ENCODE measurements at places on chromosomes 12 and 14. TPM values are rescaled to one million over a fixed set of nuclear protein-coding genes. Genes with fewer than 3 reads are reported as not detected.

Gene KRT2
- not detected for total RNA-seq

DNA sequence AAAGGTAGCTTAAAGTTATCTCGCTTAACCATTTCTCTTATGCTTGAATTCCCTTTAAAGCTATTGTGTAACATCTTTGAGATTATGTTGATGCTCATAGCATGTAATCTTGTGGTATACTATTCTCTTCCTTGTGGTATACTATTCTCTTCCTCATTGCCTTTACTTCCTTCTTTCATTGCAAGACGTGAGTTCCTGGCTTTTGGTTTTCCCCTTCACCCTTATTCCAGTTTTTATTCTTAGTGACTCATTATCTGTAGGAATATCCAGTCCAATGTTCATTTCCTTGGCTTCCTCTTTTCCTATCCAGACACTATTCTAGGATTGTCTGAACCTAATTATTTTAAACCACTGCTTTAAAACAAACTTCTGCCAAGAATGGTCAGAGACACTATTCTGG lies 564.0 kb downstream of the CCER1 start:
- H3K4me1 ChIP-seq: no peaks in the 10 kb centered on the region
- no peak overlapping the region for H3K27ac ChIP-seq
- H3K27me3 ChIP-seq: no peaks in the 10 kb centered on the region

Gene ESRRB
- total RNA-seq: 0.27 TPM

Gene NAV3
- not detected for total RNA-seq

- peak; percentile 65 for DNase-seq
- peak overlapping the region; percentile 25 for H3K27ac ChIP-seq
- H3K4me3 ChIP-seq: peak overlapping the region; percentile 12
- H3K36me3 ChIP-seq: peaks cover 56% of the 10 kb centered on the region
Observed at GRCh38 chr12:120466560-120467315, 2.8 kb downstream of the SRSF9 start.

- H3K27ac ChIP-seq: no peak overlapping the region
- peaks cover 26% of the 10 kb centered on the region for H3K4me1 ChIP-seq
Observed at GRCh38 chr12:96218989-96219678, 25.0 kb downstream of the ELK3 start.

Gene LRIG3
- total RNA-seq: not detected

Gene GYS2
- total RNA-seq: not detected

Gene KLRC1
- 5.3 TPM for total RNA-seq

- no peak overlapping the region for H3K27ac ChIP-seq
- H3K36me3 ChIP-seq: no peaks in the 10 kb centered on the region
- DNase-seq: no peak
- no peak overlapping the region for H3K4me3 ChIP-seq
Observed at GRCh38 chr12:79692860-79693577, 2.3 kb upstream of the PAWR start.

GRCh38 chr14:56199095-56199981 lies 81.1 kb downstream of the PELI2 start:
- no peak for DNase-seq
- no peak overlapping the region for H3K27ac ChIP-seq
- no peaks in the 10 kb centered on the region for H3K36me3 ChIP-seq
- peaks cover 28% of the 10 kb centered on the region for H3K4me1 ChIP-seq

DNA sequence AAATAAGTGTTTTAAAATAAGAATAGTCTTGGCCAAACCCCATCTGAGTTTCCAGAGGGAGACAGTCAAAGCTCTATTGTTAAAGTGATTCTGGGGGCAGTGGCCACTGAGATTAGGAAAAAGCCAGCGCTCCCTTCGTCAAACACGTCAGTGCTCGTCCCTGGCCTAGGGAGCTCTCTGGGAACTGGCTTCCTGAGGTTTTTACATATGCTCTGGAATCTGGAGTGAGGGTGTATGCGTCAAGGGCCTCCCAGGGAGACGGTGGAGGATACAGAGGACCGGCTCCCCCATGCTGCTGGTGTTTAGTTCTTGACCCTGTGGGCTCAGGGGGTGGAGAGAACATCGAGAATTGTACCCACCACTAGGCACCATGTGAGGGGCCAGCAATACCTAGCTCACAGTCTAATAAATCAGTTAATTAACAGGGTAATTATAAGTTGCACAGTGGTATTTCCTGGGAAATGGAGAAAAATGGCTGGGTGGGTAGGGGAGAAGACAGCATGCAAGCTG lies 87.0 kb downstream of the SLC25A47 start:
- no peak for DNase-seq
- no peak overlapping the region for H3K27ac ChIP-seq
- H3K36me3 ChIP-seq: no peaks in the 10 kb centered on the region
- peaks cover 29% of the 10 kb centered on the region for H3K4me1 ChIP-seq

- no peaks in the 10 kb centered on the region for H3K27me3 ChIP-seq
- H3K4me1 ChIP-seq: peaks cover 52% of the 10 kb centered on the region
- peaks cover 14% of the 10 kb centered on the region for H3K36me3 ChIP-seq
- H3K4me3 ChIP-seq: peak overlapping the region; percentile 77
Observed at GRCh38 chr14:91059576-91060350, 678 bp downstream of the RPS6KA5 start.

Gene HSP90AA1
- 1,115 TPM for total RNA-seq

Gene CHPT1
- total RNA-seq: 15.2 TPM

Gene DNAI7
- total RNA-seq: not detected

GRCh38 chr12:98579347-98579746 lies 14.1 kb upstream of the SLC25A3 start:
- DNase-seq: no peak
- no peak overlapping the region for H3K27ac ChIP-seq
- no peaks in the 10 kb centered on the region for H3K36me3 ChIP-seq
- no peak overlapping the region for H3K4me3 ChIP-seq
- no peaks in the 10 kb centered on the region for H3K27me3 ChIP-seq
- H3K4me1 ChIP-seq: no peaks in the 10 kb centered on the region

- H3K4me1 ChIP-seq: no peaks in the 10 kb centered on the region
- H3K27me3 ChIP-seq: peaks cover 5% of the 10 kb centered on the region
- H3K27ac ChIP-seq: no peak overlapping the region
- no peak overlapping the region for H3K4me3 ChIP-seq
- no peaks in the 10 kb centered on the region for H3K36me3 ChIP-seq
Observed at GRCh38 chr12:102513739-102514138, 33.4 kb upstream of the IGF1 start.

Gene CLEC4A
- total RNA-seq: 2.0 TPM

Gene PARPBP
- total RNA-seq: 26.2 TPM

- H3K27me3 ChIP-seq: no peaks in the 10 kb centered on the region
- H3K27ac ChIP-seq: no peak overlapping the region
- H3K4me1 ChIP-seq: no peaks in the 10 kb centered on the region
- H3K4me3 ChIP-seq: no peak overlapping the region
- no peak for DNase-seq
Observed at GRCh38 chr12:24083838-24084237, 134.4 kb upstream of the SOX5 start.

GRCh38 chr12:115930336-115930735 lies 347.2 kb downstream of the MED13L start:
- H3K36me3 ChIP-seq: no peaks in the 10 kb centered on the region
- no peaks in the 10 kb centered on the region for H3K27me3 ChIP-seq
- no peak for DNase-seq
- no peak overlapping the region for H3K4me3 ChIP-seq
